CD4-positive, CD25-positive, alpha-beta regulatory T cell (primary cell): ENCODE measurements at places on chromosomes 11 and 22.

DNA sequence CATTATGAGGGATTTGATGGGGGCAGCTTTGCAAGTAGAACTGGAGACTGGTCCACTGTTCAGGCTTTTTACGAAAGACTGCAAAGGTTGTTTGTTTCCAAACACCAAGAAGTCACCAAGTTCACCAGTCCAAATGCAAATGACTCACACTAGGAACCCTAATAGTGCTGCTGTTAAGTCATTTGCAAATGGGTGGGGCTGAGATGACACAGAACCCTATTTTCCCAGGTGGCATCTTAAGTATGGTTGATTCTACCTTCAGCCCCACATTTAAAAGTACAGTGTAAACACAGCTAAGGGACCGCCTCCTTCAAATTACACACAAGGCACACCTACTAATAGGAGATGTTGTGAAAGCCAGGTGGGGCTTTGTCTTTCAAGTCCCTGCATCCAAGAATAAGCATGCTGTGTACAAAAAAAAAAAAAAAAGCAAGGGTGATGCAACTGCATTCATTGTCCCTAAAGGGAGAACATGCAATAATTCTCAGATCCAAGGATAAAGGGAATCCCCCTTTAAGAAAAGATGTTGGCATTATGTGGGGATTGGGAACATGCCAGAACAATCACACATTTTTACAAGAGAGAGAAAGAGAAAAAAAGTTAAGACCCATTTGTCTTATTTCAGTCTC is 27.3 kb downstream of the BDNF start:
- H3K4me1 ChIP-seq, result no peaks in the 10 kb centered on the region
- no peaks in the 10 kb centered on the region for H3K36me3 ChIP-seq
- no peak for DNase-seq
- no peak overlapping the region for H3K4me3 ChIP-seq

GRCh38 chr11:61947486-61948210 is 2.5 kb upstream of the BEST1 start:
- no peak overlapping the region for H3K4me3 ChIP-seq
- peak; percentile 60 for DNase-seq
- H3K27ac ChIP-seq, result no peak overlapping the region

DNA sequence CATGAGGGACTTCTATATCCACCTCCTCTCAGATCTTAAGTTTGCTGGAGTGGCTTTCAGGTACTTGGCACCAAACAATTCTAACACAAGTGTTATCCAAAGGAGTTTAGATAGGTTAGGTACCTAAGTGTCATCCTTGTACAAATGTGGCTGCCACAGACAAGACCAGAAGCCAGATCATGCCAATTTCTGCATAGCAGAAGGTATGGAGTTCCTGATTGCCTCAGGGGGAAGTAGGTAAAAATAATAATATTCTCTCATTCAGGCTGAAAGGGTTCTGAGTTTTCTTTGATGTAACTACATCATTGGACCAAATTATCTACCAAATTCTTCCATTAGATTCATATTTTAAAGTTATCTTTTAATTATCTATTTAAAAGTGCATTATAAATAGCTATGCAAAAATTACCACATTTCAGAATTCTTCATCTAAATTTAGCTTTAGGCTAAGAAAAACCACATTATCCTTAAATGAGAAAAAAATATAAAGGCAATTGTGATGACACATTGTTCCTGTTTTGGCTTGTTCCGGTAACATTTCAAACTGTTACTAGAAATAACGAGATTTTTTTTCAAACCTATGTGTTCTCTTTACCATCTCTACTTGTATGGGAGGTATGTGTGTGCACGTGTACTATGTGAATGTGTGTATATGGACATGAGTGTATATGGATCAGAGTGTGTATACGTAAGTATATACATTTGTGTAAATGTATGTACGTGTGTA is 66.2 kb upstream of the POU2AF2 start:
- no peak overlapping the region for H3K4me3 ChIP-seq
- no peak for DNase-seq
- no peaks in the 10 kb centered on the region for H3K36me3 ChIP-seq
- no peaks in the 10 kb centered on the region for H3K27me3 ChIP-seq
- no peaks in the 10 kb centered on the region for H3K4me1 ChIP-seq
- no peak overlapping the region for H3K27ac ChIP-seq

GRCh38 chr22:40413873-40414272 is 43.5 kb downstream of the SGSM3 start:
- no peaks in the 10 kb centered on the region for H3K27me3 ChIP-seq
- no peak overlapping the region for H3K27ac ChIP-seq
- H3K4me1 ChIP-seq, result peaks cover 19% of the 10 kb centered on the region
- no peak for DNase-seq

DNA sequence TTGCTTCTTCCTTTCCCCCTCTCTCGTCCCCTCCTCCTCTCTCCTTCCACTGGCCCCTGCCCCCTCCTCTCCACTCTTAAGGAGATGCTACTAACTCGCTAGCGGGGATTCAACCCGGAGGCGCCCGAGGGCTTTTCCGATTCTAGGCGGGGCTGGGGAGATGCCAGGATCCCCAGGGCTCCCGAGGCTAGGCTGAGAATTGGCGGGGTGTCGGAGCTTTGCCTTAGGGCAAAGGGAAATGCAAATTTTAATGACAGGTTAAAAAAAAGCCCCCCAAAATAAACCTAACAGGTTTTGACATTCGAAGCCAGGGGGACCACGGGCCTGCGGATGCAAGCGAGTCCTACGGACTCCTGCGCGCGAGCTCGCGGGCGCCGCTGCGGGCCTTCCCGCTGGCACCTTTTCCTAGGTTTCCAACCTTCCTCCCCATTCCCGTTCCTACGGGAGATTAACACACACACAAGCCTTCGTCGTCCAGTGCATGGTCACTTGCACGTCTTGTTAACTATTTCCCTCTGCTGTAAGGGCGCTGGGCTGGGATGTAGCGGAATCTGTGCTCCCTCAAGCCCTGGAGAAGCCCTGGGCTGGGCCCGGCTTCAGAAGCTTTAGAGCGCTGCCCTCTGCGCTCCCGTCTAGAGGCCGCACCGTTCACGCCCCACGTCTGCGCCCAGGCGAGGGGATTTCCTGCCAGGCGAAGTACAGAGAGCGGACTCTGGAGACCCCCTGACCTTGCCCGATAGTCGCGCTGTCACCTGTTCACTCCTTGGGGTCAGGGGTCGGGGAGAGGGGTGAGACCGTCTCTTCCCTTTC is 729 bp upstream of the ALX4 start:
- H3K36me3 ChIP-seq, result no peaks in the 10 kb centered on the region
- no peak for DNase-seq
- H3K4me1 ChIP-seq, result peaks cover 16% of the 10 kb centered on the region
- H3K4me3 ChIP-seq, result no peak overlapping the region
- no peak overlapping the region for H3K27ac ChIP-seq
